Epithelial cell of prostate (primary cell): ENCODE measurements at places on chromosomes 2 and 18.

DNA sequence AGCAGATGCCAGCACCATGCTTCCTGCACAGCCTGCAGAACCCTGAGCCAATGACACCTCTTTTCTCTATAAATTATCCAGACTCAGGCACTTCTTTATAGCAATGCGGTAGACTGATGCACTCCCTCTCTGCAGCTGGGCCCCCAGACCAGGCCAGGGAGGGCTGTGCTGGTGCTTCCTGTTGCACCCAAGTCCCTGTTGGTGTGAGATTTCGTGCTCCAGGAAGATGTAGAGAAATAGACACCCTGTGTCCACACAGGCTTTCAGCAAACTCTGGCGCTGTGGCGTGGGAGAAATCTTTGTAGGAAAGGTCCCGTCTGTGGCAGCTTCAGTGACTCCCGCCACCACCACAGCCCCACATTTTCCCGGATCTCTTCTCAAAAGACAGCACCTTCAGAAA, 572.2 kb downstream of the GALR1 start:
- no peak for DNase-seq

DNA sequence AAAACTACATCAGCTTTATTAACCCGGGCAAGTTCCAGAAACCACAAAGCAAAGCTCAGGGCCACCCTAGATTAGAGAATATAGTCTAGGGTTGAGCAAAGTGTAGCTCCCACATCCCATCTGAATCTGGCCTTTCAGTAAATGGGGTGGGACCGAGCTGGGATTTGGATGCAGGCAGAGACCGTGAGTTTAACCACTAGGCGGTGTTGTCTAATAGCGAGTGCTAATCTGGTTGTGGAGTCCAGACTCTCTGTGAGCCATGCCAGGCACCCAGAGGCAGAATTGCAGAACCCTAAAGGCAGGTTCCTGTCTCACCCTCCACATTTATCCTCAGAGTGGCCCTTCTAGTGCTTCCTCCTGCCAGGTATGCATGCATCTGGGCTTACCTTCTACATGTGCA, 435.9 kb downstream of the TSN start:
- DNase-seq = no peak

DNA sequence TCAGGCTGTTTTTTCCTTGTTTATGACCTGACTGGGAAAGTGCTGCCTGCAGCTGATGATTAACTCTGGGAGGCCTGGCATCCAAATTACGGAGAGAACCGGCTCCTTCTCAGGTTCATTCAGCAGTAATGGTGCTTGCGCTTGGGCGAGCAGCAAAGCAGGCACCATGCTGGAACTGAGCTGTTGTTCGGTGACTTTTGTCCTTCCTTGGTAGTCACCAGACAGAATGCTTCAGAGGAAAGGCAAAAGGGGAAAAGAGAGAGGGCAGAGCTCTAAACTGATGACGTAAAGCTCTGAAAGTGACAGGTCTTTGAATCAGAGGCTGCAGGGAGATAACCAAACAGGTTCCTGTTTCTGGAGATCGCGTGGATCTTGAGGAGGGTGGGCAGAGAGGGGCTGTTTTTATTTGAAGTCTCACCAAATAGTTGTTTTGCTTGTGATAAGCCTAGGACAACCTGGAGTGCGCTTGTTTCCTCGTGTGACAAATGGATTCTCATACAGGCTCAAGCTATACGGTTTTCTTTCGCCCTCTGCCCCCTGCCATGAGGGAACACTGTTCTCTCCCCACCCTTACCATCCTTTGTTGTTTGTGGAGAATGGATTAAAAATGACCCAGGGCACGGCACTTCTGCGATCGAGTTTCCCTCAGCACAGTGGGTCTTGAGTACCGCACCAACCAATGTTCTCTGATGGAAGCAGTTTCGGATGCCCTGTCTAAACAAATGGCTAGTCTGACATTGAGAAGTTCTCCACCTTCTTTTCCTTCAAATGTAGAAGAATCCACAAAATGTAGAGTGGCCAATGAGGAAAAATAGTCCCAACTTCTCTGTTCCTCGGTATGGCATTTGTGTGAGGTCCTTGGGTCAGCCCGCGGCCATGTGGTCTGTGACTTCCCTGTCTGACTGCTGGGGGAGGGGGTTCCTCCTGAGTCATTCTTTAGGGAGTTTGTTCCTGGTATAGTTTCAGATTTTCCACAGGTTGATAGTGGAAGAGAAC, 1.3 kb downstream of the RASGRP3 start:
- DNase-seq = no peak

- no peak for DNase-seq
Measured at GRCh38 chr2:28393114-28393836, 617 bp downstream of the FOSL2 start.

DNA sequence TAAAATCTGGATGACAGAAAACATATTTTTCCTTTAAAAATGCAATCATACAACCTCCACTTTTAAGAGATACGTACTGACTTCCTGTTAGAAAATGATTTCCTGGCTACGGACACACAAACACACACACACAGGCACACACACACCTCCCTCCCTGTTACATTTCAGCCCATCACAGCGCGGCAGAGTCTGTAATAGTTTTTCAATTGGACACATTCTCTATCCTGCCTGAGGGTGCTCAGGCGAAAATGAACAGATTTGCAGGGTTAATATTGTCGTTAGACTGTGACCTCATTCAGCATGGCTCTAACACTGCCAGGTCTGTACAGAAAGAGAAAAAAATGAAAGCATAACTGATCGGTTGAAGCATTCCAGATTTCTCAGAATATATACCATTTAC, 45.0 kb downstream of the KCTD1 start:
- DNase-seq = no peak

DNA sequence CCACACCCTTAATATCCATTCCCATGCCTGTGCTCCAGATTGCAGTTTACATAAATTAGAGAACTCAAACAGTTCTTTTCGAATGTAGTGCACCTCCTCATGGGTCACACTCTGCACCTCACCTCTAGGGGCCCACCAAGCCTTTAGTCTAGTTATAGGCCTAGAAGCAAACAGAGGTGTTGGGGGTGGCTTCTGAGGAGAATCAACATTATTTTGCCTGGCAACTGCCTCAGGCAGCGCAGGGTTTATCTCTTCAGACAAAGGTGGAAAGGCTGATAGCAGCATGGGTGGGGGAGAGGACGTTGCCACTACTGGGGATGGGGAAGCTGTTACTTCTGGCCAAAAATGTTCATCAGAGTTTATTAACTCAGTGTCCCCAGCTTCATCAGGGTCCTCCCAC, 5.0 kb upstream of the GYPC start:
- no peak for DNase-seq

DNA sequence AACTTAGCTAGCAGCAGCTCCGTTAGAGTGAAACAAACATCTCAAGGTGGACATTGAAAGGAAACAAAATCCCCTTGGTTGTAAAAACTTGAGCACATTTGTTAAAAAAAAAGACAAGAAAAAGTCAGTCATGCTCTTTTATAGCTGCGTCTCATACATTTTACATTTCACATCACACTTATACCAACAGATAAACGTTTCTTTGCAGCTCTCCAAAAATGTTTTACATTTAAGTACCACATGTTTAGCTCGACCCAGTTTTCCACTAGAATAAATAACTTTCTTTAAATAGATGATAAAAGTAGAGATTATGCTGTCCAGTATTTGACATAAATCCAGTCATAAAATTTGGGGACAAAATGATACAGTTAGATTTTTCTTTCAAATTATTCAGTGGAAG, 297.0 kb upstream of the ST6GAL2 start:
- DNase-seq = no peak

- no peak for DNase-seq
Measured at GRCh38 chr18:49751427-49752094, 61.8 kb downstream of the ACAA2 start.

- no peak for DNase-seq
Measured at GRCh38 chr18:75875559-75875958, 448.1 kb upstream of the SMIM21 start.

GRCh38 chr18:30094556-30094955, 948.0 kb downstream of the DSC3 start:
- DNase-seq = no peak

DNA sequence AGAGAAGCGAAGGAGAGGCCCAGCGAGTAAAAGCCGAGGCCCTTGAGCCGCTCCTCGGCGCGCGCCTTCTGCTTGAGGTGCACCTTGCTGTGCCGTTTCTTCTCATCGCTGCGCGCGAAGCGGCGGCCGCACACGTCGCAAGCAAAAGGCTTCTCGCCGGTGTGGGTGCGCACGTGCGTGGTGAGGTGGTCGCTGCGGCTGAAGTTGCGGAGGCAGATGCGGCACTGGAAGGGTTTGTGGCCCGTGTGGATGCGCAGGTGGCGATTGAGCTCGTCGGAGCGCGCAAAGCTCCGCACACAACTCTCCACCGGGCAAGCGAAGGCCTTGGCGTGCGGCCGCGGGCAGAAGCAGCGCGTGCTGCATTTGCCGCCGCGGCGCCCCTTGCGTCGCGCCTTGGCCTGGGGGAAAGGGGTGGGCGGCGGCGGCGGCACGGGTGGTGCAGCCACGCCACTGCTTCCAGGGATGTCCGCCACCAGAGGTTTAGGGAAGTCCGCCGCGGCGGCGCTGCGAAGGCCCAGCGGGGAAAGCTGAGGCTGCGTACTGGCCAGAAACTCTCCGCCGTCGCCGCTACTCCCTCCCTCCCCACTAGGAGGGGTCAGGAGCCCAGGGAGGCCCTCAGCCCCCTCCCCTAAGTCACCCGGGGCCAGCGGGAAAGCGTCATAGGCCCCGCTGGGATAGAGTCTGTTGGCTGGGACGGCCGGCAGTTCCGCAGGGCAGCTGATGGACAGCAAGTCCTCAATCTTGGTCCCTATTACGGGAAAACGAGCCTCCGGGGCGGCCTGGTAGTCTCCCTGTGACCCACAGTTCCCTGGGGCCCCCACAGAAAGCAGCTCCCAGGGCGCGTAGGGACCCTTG, 1.7 kb downstream of the EGR4 start:
- no peak for DNase-seq

DNA sequence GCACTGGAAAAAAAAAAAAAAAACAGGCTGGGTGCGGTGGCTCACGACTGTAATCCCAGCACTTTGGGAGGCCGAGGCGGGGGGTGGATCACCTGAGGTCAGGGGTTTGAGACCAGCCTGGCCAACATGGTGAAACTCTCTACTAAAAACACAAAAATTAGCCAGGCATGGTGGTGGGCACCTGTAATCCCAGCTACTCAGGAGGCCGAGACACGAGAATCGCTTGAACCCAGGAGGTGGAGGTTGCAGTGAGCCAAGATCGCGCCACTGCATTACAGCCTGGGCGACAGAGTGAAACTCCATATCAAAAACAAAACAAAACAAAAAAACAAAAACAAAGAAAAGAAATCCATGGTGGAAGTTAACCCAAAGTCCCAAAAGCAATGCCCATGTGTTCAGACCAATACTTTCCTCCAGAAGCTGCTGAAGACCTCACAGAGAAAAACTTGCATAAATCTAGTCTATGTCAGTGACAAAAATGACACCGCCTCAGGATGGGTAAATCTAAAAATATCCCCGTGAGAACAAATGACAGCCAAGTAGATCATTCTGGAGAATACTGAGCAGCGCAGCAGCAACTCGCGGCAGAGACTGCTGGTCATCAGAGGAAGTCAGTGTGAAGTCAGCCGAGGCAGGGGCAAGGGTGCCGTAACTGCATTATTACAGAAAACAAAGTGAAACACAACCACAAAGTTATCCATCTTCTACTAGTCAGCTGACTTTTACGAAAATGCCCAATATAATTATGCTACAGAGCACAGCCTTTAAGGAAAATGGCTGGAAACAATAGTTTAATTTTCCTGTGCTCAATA, 41.0 kb downstream of the LPIN2 start:
- no peak for DNase-seq

GRCh38 chr2:23422089-23423061, 37.4 kb downstream of the KLHL29 start:
- DNase-seq = no peak

GRCh38 chr2:27238976-27239375, 21.8 kb downstream of the CAD start:
- DNase-seq = no peak

GRCh38 chr2:164644036-164644700, 22.9 kb upstream of the GRB14 start:
- no peak for DNase-seq

GRCh38 chr18:3660739-3661515, 211.0 kb downstream of the TGIF1 start:
- no peak for DNase-seq

DNA sequence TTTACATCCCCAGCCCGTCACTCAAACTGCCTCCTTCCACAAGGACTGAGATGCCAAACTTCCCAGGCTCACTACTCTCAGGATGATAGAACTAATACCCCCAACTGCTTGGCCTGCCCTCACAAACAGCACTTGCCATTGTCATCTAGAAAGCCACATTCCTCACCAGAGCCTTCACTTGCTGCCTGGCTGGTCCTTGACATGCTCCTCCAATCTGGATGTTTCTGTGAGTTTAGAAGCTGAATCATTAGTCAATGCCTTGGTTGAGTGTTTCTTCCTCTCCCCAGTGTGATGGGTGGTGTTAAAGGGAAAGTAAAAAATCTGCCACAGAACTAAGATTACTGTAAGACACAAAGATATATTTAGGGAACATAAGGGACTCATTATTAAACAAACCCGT, 52.5 kb downstream of the MARCHF4 start:
- no peak for DNase-seq

DNA sequence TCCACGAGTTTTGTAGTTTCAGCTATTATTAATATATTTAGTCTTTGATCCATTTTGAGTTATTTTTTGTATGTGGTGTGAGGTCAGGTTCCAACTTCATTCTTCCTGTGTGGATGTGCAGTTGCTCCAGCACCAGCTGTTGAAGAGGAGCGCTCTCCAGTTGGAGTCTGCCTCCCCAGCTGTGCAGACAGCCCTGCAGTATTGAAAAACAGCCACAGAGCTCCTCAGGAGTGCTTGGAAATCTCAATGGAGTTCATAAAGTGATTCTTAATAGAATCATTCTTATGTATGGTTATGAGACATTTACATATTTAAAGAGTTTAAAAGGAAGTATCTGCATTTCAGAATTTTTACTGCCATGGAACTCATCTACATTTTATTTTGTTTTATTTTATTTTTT, 17.3 kb downstream of the DGKD start:
- DNase-seq = no peak

DNA sequence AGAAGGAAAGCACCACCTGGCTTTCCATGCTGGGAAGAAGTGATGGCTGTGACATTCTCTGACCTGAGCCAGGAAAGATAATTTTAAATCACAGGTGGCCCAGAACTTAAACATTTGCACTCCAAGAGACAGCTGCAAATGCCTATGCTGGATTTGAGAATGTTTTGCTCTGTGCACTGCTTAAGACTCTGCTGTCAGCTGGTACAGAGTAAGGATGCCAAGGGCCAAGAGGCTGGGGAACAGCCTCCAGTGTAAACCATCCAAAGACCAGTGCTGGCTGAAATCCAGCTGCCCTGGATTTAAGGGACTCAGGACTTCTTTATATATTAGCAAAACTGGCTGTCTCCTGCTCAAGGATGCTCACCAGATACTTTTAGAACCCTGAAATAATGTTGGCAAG, 3.9 kb downstream of the HOXD8 start:
- DNase-seq = no peak

DNA sequence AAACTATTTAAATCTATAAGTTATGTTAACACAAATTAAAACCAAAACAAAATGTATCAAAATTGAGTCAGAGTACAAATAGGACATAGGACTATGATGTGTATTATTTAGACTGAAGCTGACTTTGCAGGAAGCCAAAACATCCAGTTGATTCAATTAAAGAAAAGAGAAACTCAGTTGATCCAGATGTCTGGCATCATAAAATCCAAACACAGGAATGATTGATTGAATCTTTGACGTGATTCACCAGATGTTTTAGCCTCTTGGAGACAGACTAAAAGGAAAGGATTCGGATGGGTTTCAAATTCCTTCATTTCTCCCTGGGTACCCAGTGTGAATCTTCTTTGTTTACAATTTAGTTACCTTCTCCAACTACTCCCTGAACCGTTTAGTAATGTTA, 272.9 kb downstream of the IRS1 start:
- DNase-seq = no peak
